Hepatocyte (in vitro differentiated cells): ENCODE measurements at places on chromosomes 6 and 20. TPM values are rescaled to one million over a fixed set of nuclear protein-coding genes. Genes with fewer than 3 reads are reported as not detected.

- peaks cover 26% of the 10 kb centered on the region for H3K27me3 ChIP-seq
- no peaks in the 10 kb centered on the region for H3K36me3 ChIP-seq
- no peak overlapping the region for H3K27ac ChIP-seq
Measured at GRCh38 chr6:32148289-32149091, 3.2 kb downstream of the PRRT1 start.

- no peaks in the 10 kb centered on the region for H3K27me3 ChIP-seq
- H3K4me3 ChIP-seq: no peak overlapping the region
- peak overlapping the region; percentile 26 for H3K27ac ChIP-seq
- H3K4me1 ChIP-seq: no peaks in the 10 kb centered on the region
Measured at GRCh38 chr20:37053230-37053950, 42.4 kb downstream of the RBL1 start.

GRCh38 chr20:45173522-45173921 is 1.2 kb upstream of the PI3 start:
- peaks cover 12% of the 10 kb centered on the region for H3K4me1 ChIP-seq
- H3K27me3 ChIP-seq: no peaks in the 10 kb centered on the region
- no peaks in the 10 kb centered on the region for H3K36me3 ChIP-seq
- peak overlapping the region; percentile 96 for H3K27ac ChIP-seq

- no peak for DNase-seq
- H3K27me3 ChIP-seq: no peaks in the 10 kb centered on the region
- H3K4me3 ChIP-seq: no peak overlapping the region
- H3K4me1 ChIP-seq: no peaks in the 10 kb centered on the region
- no peaks in the 10 kb centered on the region for H3K36me3 ChIP-seq
Measured at GRCh38 chr20:13061381-13061780, 52.6 kb downstream of the SPTLC3 start.

GRCh38 chr6:10078581-10078980 is 336.3 kb downstream of the TFAP2A start:
- no peaks in the 10 kb centered on the region for H3K4me1 ChIP-seq
- H3K36me3 ChIP-seq: no peaks in the 10 kb centered on the region
- DNase-seq: no peak
- H3K27me3 ChIP-seq: no peaks in the 10 kb centered on the region
- no peak overlapping the region for H3K27ac ChIP-seq
- H3K4me3 ChIP-seq: no peak overlapping the region

DNA sequence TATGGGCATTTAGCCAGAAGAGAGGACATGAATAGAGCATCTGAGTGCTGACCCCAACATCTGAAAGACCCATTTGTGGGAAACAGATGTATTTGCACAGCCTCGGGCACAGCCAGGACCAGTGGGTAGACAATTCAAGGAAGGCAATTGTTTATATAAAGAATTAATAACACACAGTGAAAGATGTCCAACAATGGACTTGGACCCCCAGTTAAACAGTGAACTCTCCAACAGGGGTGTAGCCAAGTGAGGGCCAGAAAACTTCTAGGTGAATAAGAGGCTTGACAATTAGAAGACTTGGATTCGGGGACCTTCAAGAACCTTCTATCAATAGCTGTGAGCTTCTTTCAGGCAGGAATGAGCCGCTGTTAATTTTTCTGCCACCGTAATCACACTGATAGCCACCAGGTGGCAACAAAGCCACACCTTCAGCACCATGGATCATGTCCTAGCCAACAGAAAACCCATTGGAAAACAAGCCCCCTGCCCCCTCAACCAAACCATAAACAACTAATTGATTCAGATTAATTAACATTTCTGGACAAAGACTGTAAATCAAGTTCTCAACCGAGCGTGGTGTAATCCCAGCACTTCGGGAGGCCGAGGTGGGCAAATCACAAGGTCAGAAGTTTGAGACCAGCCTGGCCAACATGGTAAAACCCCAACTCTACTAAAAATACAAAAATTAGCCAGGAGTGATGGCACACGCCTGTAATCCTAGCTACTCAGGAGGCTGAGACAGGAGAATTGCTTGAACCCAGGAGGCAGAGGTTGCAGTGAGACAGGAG is 8.8 kb upstream of the SRSF6 start:
- H3K4me1 ChIP-seq: no peaks in the 10 kb centered on the region
- H3K27me3 ChIP-seq: no peaks in the 10 kb centered on the region
- H3K36me3 ChIP-seq: no peaks in the 10 kb centered on the region
- no peak overlapping the region for H3K4me3 ChIP-seq
- peak; percentile 68 for DNase-seq
- H3K27ac ChIP-seq: no peak overlapping the region

GRCh38 chr6:20211941-20212391 is 303 bp downstream of the MBOAT1 start:
- DNase-seq: peak; percentile 78
- peak overlapping the region; percentile 62 for H3K4me3 ChIP-seq
- H3K27ac ChIP-seq: peak overlapping the region; percentile 96
- H3K36me3 ChIP-seq: no peaks in the 10 kb centered on the region
- no peaks in the 10 kb centered on the region for H3K27me3 ChIP-seq

- no peak overlapping the region for H3K4me3 ChIP-seq
- no peak overlapping the region for H3K27ac ChIP-seq
- no peaks in the 10 kb centered on the region for H3K36me3 ChIP-seq
- no peak for DNase-seq
Measured at GRCh38 chr6:69820438-69820837, 23.6 kb upstream of the LMBRD1 start.

DNA sequence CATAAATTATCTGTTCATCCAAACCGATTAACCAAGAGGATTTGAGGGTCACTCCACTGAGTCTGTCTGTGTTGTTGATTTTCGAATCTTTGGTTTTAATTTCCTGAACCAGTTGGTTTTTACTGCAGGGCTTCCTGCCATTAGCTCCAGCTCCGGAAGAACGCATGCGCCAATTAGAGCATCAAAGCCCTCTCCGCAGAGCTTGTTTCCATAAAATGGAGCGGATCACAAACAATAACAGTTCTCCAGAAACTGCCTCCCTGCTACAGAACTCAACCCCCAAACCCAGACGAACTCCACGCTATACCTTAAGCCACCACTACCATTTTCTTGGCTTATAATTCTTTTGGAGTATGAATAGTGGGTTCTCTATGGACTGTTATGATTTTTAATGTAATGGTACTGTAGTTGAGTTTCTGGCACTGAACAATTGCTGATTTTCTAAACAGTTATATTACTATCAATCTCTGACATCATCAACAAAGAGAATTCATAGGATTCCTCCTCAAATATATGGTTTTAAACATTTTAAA is 13.8 kb downstream of the TFAP2A start:
- H3K36me3 ChIP-seq: no peaks in the 10 kb centered on the region
- peak overlapping the region; percentile 36 for H3K27ac ChIP-seq
- H3K4me1 ChIP-seq: peaks cover 19% of the 10 kb centered on the region
- no peak overlapping the region for H3K4me3 ChIP-seq

- no peaks in the 10 kb centered on the region for H3K36me3 ChIP-seq
- peaks cover 25% of the 10 kb centered on the region for H3K4me1 ChIP-seq
- DNase-seq: no peak
- H3K27me3 ChIP-seq: no peaks in the 10 kb centered on the region
- H3K27ac ChIP-seq: no peak overlapping the region
- H3K4me3 ChIP-seq: no peak overlapping the region
Measured at GRCh38 chr6:168293636-168294530, 25.7 kb downstream of the DACT2 start.

DNA sequence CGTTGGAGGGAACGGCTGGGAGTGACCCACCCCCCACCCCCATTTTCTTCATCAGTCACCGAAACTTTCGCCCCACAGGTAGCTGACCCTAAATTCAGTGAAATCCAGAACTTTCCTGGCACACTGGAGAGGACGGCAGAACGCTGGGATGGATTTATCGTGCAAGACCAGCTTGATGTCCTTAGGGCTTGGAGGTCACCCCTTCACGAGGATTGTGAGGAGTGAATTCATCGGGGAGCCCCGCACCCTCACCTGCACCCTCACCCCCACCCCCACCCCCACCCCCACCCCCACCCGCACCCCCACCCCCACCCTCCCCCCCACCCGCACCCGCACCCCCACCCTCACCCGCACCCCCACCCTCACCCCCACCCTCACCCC is 13.3 kb upstream of the TCFL5 start:
- no peaks in the 10 kb centered on the region for H3K36me3 ChIP-seq
- DNase-seq: no peak
- no peaks in the 10 kb centered on the region for H3K4me1 ChIP-seq
- no peak overlapping the region for H3K27ac ChIP-seq

GRCh38 chr6:139824864-139825263 is 450.4 kb upstream of the CITED2 start:
- H3K4me3 ChIP-seq: no peak overlapping the region
- no peaks in the 10 kb centered on the region for H3K27me3 ChIP-seq
- H3K36me3 ChIP-seq: no peaks in the 10 kb centered on the region
- no peak for DNase-seq
- peaks cover 7% of the 10 kb centered on the region for H3K4me1 ChIP-seq
- H3K27ac ChIP-seq: no peak overlapping the region

DNA sequence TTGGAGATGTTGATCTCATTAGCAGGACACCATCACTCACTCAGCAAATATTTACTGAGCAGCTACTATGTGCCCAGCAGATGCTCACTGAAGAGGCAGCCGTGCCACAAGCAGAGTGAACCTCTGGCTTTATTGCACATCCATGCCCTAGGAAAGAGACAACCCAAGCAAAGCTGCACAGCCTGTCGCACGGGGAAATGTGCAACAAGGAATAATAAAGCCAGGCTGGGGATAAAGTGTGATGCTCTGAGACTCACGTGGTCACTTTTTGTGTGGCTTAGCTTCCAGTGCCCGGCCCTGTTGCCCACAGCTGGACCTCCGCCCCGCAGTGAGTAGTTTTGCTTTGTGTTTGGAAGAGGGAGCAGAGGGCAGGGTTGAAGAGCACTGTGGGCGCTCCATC is 130.4 kb upstream of the CDH4 start:
- H3K27ac ChIP-seq: no peak overlapping the region
- no peaks in the 10 kb centered on the region for H3K27me3 ChIP-seq
- DNase-seq: no peak

- no peaks in the 10 kb centered on the region for H3K27me3 ChIP-seq
- no peak overlapping the region for H3K27ac ChIP-seq
- H3K36me3 ChIP-seq: no peaks in the 10 kb centered on the region
- no peak overlapping the region for H3K4me3 ChIP-seq
- H3K4me1 ChIP-seq: no peaks in the 10 kb centered on the region
Measured at GRCh38 chr6:102356170-102356569, 962.7 kb downstream of the GRIK2 start.

PRPH2 gene
- polyA plus RNA-seq: not detected in 2 replicates

ATXN1 gene
- 14.7 and 16.3 TPM in 2 replicates for polyA plus RNA-seq

KHDC1L gene
- polyA plus RNA-seq: 0.61 TPM in 1 of 2 replicates, not detected in the other

RIPOR2 gene
- 11.8 and 14.4 TPM in 2 replicates for polyA plus RNA-seq

KCNS1 gene
- 0.28 and 0.42 TPM in 2 replicates for polyA plus RNA-seq

LY6G6C gene
- 0.30 and 0.39 TPM in 2 replicates for polyA plus RNA-seq

GCNT2 gene
- polyA plus RNA-seq: 16.3 and 25.9 TPM in 2 replicates

SLC2A10 gene
- 23.4 and 28.2 TPM in 2 replicates for polyA plus RNA-seq

C20orf96 gene
- 10.6 and 14.0 TPM in 2 replicates for polyA plus RNA-seq

OSER1 gene
- polyA plus RNA-seq: 33.8 and 49.4 TPM in 2 replicates

DEFB124 gene
- polyA plus RNA-seq: not detected in 2 replicates

KIF25 gene
- polyA plus RNA-seq: not detected in 2 replicates

FRK gene
- 2.5 and 2.7 TPM in 2 replicates for polyA plus RNA-seq

NKAPL gene
- polyA plus RNA-seq: not detected in 2 replicates
